Aorta (tissue), 5 donors: ENCODE measurements at places on chromosomes 16 and 17. TPM values are rescaled to one million over a fixed set of nuclear protein-coding genes. Genes with fewer than 3 reads are reported as not detected.

- DNase-seq, result no peak
Measured at GRCh38 chr16:19116711-19117449, 3.1 kb downstream of the ITPRIPL2 start.

GRCh38 chr16:47581114-47581513 is 120.0 kb downstream of the PHKB start:
- no peak for DNase-seq

DNA sequence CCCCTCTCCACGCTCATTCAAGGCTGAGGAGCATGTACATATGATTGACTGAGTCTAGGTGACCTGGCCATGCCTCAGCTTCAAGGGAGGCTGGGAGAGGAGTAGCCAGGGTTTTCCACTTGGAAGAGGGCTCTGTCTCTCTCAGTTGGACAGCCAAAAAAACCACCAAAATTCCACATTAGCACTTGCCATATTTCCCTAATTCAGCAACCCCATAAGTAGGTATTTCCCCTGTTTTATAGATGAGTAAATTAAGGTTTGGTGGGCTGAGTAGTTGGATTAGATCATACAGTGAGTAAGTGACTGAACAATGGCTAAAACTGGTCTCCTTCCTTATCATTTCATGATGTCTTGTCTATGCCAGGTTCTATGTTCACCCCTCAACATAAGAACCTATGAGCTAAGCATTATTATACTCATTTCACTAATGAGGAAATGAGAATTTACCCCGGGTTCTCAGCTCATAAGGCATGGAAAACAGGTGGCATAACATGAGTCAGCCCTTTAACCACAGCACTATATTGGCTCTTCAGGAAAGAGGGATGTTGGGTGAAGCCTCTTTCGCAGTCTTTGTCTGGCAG is 68.0 kb upstream of the GAS7 start:
- DNase-seq, result no peak

- no peak for DNase-seq
Measured at GRCh38 chr16:57826706-57827625, 24.7 kb upstream of the KIFC3 start.

ATXN7L3 gene
- 62.9 TPM for total RNA-seq

GRCh38 chr17:13513039-13513405 is 88.7 kb downstream of the HS3ST3A1 start:
- no peak for DNase-seq

SOX9 gene
- total RNA-seq, result 4.7 TPM

TMEM220 gene
- 17.4 TPM for total RNA-seq

DNA sequence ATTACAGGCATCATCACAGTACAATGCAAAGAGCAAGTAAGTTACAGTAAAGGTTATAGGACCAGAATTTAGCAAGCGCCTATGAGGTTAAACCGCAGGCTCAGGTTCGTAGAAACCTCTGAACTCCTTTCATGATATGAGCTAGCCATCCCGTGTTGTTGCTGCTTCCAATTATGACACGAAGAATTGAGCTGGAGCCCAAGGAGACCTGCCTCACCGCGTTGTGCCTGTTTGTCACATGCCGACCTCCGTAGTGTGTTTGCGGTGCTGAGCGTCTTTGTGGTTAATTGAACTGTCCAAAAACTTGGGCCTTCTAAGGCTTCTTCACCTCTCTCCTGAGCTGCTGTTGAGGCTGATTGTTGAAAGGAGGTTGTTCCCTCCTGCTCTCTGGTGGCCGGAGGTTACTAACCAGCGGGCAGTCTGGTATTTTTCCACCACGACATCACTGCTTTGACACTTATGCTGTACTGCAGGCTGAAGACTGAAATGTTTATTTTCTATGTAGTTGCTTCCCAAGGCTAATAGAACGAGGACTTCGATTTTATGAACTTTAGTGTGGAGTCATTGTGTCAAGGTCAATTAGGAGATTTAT is 67.5 kb downstream of the SEC14L1 start:
- no peak for DNase-seq

GRCh38 chr16:68382296-68382718 is 66.0 kb downstream of the SMPD3 start:
- DNase-seq, result no peak

DNA sequence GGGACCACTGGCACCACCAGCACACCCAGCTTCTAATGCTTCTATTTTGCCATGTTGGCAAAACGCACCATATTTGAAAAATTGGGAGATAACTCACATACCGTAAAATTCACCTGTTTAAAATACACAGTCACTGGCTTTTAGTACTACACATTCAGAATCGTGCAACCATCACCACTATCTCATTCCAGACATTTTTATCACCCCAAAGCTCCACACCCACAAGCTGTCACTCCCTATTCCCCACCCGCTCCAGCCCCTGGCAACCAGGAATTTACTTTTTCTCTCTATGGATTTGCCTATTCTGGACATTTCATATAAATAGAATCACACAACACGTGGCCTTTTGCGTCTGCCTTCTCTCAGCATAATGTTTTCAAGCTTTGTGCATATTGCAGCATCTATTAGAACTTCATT is 25.0 kb downstream of the PPL start:
- DNase-seq, result no peak

DNA sequence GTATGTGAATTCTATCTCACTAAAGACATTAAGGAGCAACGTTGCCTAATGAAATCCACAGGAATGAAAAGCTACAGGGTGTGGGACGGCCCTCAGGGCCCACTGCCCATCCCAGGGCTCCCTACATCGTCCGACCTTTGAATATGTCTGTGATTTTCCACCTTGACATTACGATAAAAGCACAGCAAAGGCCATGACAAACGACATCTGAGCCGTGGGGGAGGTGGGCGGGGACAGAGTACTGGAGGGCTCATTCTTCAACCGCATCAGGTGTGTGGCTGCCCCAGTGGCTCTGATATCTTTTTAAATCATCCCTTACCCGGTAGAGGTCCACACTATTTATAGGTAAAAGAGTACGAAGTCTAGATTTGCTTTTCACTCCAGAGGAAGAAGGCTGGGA is 35.1 kb downstream of the LMF1 start:
- peak; percentile 3 for DNase-seq

GRCh38 chr16:80441935-80442334 is 98.9 kb upstream of the DYNLRB2 start:
- no peak for DNase-seq

- DNase-seq, result peak; percentile 85
Measured at GRCh38 chr17:48543107-48543853, 1.6 kb downstream of the HOXB2 start.

DNA sequence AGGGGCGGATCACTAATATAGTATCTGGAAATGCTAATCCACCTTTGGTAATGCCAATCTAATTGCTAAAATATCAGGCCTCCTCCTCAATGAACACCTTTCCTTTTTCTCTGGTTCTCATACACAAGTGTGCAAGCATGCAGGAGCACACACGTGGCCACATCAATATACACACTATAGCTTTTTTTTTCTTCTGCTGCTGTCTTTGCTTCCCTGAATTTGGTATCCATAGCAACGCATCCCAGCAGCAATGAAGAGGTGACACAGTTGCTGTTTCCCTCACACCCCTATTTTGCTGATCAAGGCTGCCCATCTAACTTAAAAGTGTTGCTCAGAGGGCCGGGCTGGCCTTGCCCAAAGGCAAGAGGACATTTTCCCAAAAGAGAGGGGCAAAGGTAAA is 15.4 kb downstream of the NOG start:
- DNase-seq, result no peak

ATP2A3 gene
- total RNA-seq, result 28.7 TPM
